ENCODE measurements at places on chromosomes 6 and 20.

DNA sequence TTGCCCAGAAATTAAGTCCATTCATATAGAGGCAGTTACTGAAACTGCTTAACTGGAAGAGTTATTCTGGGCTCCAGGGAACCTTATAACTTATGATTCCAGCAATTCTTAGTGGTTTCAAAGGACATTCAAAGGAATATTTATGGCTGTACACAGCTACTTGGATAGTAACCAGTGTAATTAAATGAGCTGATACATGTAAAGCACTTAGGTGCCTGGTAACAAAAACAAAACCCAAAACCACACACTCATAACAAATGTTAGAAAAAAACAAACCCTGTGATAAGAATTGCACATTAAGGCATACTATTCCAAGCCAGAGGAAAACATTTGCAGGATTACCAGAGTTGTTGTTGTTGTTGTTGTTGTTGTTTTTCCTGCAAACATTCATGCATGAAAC lies 51.5 kb downstream of the STK4 start:
- DNase-seq, result no peak

DNA sequence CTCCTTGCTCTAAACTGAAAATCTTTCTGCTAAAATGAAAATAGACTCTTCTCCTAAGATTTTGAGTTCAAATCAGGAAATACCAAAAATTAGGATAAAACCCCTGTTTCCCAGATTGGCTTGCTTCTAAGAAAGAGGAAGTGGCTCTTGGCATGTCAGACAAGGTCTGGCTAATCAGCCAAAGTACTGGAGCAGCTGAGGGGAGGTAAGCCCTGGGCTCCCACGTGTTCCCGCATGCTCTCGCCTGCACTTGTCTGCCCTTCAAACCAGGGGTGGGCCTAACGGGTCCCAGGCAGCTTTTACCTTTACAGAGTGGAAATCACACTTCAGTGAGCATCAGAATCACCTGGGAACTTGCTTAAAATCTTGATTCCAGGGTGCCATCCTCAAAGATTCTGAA lies 43.2 kb upstream of the GABRR1 start:
- no peak for DNase-seq

GRCh38 chr6:109059153-109059552 lies 35.5 kb downstream of the SESN1 start:
- DNase-seq, result no peak

DNA sequence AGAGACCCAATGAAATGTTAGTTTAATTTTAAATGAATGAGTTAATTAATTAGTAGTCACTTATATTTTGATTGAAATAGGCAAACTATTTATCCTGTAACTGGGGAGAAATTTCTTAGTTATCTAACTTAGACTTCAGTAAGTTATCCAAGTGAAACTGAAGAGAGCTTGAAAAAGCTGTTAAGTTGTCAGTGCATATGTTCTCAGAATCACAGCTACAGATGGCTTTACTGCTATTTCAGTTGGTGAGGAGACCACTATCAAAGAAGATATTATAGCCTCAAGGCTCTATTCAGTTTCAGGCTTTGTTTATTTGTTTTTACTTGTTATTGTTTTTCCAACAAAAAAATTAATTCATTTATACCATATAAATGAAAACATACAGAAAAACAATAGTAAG lies 404.1 kb downstream of the C6orf118 start:
- DNase-seq, result no peak

DNA sequence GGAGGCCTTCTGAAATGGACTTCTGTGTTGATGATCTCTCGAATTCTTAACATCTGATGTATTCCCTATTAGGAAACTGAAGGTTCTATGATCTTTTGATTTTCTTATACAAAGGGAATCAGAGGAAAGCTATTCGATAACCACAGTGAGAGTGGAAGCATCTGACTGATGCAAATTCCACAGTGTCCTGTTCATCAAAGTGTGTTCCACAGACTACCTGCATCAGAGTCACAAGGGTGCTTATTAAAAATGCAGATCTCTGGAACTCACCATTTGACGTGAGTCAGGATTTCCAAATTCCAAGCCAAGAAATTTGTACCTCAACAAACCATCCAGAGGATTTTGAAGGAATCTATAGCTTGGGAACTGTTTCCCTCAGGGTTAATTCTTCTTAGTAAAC lies 4.4 kb upstream of the MEP1A start:
- no peak for DNase-seq

- DNase-seq, result no peak
Observed at GRCh38 chr20:12815231-12815768, 193.5 kb upstream of the SPTLC3 start.

Measured in NK-92 treated with Interleukin-12 subunit alpha and Interleukin-12 subunit beta, amount 100 ng/mL, for 24 hours (cell line).